Endothelial cell (in vitro differentiated cells): ENCODE measurements at places on chromosomes 11 and 22. TPM values are rescaled to one million over a fixed set of nuclear protein-coding genes. Genes with fewer than 3 reads are reported as not detected.

- no peak overlapping the region for H3K27ac ChIP-seq
- no peak overlapping the region for H3K4me3 ChIP-seq
- H3K36me3 ChIP-seq = peaks cover 6% of the 10 kb centered on the region
- no peak for DNase-seq
- H3K27me3 ChIP-seq = peaks cover 8% of the 10 kb centered on the region
- H3K4me1 ChIP-seq = peaks cover 4% of the 10 kb centered on the region
Observed at GRCh38 chr11:1152316-1153104, 5.2 kb upstream of the MUC5AC start.

DNA sequence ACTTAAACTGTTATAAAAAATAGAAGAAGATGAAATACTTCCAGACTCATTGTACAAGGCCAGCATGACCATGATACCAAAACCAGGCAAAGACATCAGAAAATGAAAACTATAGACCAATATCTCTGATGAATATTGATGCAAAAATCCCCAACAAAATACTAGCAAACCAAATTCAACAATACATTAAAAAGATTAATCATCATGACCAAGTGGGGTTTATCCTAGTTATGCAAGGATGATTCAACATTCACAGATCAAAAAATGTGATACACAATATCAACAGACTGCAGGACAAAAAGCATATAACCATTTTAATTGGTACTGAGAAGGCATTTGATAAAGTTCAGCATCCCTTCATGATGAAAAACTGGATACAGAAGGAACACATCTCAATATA, 824.5 kb upstream of the RAG2 start:
- no peak overlapping the region for H3K27ac ChIP-seq
- H3K4me3 ChIP-seq = no peak overlapping the region
- H3K36me3 ChIP-seq = peaks cover 10% of the 10 kb centered on the region
- no peaks in the 10 kb centered on the region for H3K27me3 ChIP-seq

GRCh38 chr11:133710241-133710640, 135.1 kb downstream of the SPATA19 start:
- H3K4me1 ChIP-seq = no peaks in the 10 kb centered on the region
- H3K4me3 ChIP-seq = no peak overlapping the region
- H3K27ac ChIP-seq = no peak overlapping the region
- H3K36me3 ChIP-seq = no peaks in the 10 kb centered on the region
- peaks cover 4% of the 10 kb centered on the region for H3K27me3 ChIP-seq

DNA sequence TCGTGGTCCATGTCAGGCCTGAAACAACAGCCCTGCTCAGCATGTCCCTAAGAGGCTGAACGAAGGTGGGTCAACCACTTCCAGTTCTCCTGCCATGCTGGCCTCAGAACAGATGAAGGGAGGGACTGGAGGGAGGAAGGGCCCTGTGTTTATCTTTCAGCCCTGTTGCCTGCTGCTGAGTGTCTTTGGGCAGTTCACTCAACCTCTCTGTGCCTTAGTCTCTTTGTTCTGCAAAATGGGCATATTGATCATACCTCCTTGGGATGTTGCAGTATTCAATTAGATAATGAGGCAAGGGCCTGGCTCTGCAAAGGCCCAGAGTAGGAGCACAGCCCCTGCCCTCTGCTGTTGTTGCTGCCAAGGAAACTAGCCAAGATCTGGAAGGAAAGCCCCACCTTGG, 207.5 kb downstream of the MN1 start:
- no peak overlapping the region for H3K27ac ChIP-seq
- DNase-seq = no peak
- H3K36me3 ChIP-seq = no peaks in the 10 kb centered on the region
- H3K27me3 ChIP-seq = peaks cover 1% of the 10 kb centered on the region

DNA sequence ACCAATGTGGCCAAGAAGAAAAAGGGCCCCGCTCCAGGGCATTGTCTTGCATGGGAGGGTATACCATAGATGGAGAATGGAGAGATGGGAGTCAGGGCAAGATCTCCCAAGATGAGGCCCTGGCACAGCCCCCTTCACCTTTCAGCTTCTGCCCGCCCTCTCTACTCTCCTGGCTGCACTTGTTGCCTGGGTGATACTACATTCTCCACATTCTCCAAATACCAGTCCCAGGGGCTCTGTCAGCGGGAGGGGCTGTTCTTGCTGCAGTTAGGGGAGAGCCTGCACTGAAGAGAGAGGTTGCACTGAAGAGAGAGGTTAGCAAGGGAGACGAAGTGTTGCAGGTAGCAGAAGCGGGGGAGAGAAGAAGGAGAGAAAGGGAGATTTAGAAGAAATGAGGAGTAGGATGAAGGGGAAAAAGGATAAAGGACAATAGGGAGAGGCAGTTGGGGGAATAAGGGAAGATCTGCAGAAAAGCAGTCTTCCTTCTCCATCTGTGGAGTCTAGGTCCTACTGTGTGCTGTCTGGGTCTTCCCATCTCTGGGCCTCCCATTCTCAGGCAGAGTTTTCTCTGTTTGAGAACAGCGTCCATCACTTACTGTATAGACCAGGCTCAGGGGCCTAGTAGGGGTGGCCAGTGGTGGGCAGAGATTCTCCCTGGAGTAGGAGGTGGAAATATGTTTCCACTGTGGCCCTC, 8.0 kb downstream of the PHLDB1 start:
- H3K4me1 ChIP-seq = peaks cover 31% of the 10 kb centered on the region
- peaks cover 27% of the 10 kb centered on the region for H3K36me3 ChIP-seq
- H3K27ac ChIP-seq = no peak overlapping the region

DNA sequence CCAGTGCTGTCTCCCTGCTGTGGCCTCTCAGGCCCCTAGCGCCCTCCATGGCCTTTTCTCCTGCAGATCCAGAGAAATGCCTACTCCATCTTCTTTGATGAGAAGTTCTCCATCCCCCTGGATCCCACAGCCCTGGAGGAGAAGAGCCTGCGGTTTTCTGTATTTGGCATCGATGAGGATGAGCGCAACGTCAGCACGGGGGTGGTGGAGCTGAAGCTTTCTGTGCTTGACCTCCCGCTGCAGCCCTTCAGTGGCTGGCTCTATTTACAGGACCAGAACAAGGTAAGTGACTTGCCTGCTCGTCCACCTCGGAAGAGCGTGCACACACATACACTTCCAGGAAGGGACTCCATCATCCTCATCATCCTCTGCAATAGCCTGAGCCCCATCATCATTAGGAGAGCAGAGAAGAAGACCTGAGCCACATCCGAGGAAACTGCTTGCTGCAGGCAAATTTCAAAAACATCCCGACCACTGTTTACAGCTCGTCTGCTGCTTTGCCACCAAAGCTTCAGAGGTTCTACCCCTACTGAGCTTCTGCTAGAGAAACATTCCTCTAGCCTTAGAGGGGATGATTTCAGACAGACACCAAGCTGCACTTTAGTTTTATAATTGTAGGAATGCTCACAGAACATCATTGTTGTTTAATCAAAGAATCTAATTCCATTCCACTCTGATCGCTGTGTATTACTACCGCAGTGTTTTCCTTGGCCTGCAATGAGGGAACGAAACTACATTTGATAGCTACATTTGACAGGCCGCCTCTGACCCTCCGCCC, 12.9 kb upstream of the RHOD start:
- H3K27me3 ChIP-seq = no peaks in the 10 kb centered on the region
- peaks cover under 1% of the 10 kb centered on the region for H3K4me1 ChIP-seq
- no peak for DNase-seq
- H3K4me3 ChIP-seq = no peak overlapping the region
- H3K36me3 ChIP-seq = peaks cover 6% of the 10 kb centered on the region

TYMP gene
- 6.3 TPM for total RNA-seq

H19 gene
- not detected for total RNA-seq
